Left colon (tissue), 2 donors: ENCODE measurements at places on chromosomes 1 and 21.

DNA sequence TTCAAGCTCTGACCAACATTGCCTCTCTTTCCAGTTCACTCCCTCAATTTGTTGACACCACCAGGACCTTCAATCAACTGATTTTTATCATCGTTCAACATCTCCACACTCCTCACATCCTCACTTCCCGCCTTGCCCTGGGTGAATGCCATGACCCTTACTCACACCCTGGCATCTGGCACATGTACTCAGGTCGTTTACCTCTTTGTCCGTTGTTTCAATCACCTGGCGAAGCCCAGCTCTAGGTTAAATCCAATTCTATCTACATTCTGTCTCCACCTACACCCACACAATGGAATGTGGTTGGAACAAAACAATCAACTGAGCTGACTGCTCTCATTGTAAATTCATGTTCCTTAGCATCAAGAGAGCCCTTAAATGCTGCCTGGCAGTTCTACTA, 24.2 kb upstream of the TBX15 start:
- DNase-seq: no peak

- no peak for DNase-seq
Measured at GRCh38 chr21:42374457-42374856, 8.1 kb upstream of the TFF1 start.

DNA sequence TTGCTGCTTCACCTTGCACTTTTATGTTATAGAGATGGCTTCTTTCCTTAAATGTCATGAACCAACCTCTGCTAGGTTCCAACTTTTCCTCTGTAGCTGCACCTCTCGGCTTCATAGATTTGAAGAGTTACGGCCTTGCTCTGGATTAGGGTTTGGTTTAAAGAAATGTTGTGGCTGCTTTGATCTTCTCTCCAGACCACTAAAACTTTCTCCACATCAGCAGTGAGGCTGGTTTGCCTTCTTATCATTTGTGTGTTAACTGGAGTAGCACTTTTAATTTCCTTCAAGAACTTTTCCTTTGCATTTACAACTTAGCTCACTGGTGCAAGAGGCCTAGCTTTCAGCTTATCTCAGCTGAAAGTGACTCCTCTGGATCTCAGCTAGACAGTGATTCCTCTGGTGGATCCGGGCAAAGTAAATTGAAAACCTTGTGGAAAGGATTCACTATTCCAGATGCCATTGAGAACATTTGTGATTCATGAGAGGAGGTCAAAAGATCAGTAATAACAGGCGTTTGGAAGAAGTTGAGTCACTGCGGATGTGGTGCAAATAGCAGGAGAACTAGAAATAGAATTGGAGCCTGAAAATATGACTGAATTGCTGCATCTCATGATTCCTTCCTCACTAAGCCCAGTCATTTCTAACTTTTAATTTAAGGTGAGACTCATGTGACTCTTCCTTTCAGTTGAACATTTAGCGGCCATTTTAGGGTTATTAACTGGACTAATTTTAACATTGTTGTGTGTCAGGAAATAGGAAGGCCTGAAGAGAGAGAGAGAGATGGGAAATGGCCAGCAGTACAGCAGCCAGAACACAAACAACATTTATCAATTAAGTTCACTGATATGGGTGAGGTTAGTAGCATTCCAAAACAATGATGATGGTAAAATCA, 16.2 kb upstream of the RGS1 start:
- DNase-seq: no peak

GRCh38 chr1:201444792-201445191, 23.3 kb upstream of the TNNI1 start:
- DNase-seq: no peak

DNA sequence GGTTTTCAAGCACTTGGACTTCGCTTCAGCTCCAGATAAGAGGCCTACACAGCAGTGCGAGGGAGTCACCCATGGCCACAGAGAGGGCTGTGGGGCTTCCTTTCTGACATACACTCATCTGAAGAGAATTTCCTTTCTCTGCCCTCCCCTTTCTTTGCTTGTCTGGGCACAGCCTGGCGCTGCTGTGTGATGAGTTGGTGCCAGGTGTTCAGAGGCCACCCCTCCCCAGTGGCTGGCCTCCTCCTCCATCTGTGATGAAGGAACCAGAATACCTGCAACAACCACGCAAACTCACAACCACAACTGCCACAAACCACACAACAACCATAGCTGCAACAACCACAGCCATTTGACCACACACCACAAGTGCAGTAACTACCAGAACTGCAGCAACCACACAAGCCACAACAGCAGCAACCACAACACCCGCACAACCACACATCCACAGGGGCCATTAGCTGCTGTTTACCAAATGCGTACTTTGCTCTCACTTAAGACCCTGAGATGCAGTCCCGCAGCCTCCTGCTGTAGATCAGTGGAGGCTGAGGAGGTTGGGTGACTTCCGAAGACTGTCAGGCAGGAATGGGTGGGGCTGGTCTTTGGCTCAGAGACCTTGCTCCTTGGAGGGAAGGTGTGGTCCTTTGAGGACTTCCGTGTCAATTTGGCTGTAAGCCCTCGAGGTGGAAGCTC, 71.1 kb downstream of the IER5 start:
- peak; percentile 79 for DNase-seq

GRCh38 chr1:169200319-169200718, 93.8 kb downstream of the ATP1B1 start:
- no peak for DNase-seq

DNA sequence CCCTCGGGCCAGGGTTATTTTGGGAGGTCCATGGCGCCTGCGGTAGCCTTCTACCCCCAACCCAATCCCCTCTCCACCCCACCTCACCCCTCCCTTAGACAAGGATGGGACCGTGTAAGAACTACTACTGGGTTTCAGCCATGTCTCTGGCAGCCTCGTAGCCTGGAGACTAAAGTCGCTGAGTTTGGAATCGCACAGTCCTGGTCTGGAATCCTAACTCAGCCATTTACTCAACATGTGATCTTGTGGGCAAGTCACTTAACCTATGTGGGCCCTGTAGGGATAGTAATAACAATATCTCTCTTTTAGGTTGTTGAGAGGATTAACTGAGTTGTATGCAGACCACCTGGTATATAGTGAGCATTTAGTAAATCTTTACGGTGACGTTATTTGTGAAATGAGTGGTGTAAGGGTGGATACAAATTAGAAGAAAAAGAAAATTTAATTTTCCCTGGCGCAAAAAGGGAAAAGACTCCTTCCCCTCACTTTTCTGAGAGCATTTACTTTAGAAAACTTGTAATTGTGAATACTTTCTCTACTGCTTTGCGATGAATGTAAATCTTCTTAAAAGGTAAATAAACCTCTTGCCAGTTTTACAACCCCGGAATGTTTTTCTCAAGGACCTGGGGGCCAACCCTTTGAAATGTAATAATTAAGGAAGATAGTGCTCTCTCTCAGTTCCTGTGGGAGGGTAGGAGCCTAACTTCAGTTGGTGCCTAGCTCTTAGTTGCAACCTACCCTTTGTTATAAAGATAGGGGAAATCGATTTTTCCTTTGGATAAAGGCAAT, 615 bp upstream of the MRPS15 start:
- no peak for DNase-seq

DNA sequence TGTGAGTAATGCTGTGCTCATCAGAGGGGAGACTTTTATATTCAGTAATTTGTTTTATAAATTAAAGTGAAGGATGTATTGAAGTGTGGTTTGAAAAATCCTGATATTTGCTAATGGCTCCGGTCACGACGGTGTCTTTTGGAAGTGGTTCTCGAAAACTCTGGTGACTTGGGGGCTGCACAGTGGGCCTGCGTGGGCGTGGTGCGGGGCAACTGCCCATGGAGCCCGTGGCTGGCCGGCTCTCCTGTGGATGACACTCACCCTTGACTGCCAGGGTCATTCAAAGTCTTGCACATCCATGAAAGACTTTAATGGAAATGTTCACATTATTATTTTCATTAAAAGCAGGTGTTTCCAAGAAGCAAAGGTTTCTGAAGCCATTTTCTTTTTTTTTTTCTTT, 7.7 kb downstream of the FAAP20 start:
- no peak for DNase-seq
